ENCODE measurements at places on chromosomes 16 and 17. TPM values are rescaled to one million over a fixed set of nuclear protein-coding genes. Genes with fewer than 3 reads are reported as not detected.
A peak's percentile ranks its signal among the peaks of the same experiment; 100 is the strongest.

DNA sequence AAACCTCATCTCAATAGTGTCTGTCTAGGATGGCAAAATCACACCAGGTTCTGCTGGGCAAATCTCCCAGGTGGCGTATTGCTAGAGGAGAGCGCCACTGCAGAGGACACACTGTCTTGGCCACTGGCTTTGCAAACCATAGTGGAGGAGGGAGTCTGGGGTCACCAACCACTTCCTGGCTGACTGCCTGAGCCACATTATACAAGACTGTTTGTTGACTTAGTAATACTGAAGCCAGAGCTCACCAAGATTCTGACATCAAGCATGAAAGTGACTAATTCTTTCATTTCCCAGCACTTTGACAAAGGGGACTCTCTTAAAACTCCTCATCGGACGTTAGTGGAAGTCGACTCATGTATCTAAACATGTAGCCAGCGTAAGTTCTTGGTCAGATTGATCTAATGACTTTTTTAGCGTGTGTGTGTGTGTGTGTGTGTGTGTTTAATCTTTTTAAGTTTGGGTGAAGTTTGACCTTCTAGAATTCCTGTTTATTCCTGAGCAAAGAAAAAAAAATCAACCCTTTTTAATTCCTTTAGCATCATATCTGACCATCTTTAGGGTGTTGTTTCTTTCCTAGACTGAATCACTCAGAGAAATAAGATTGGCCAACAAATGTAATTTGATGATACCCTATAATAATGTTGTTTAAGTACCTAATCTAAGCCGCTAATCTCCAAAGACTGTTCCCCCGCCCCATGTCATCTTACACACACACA lies 13.7 kb downstream of the PITPNC1 start:
- peaks cover 13% of the 10 kb centered on the region for H3K36me3 ChIP-seq
- H3K4me1 ChIP-seq, result peaks cover 24% of the 10 kb centered on the region
- H3K4me3 ChIP-seq, result no peak overlapping the region
- no peak overlapping the region for H3K27ac ChIP-seq
- H3K27me3 ChIP-seq, result no peaks in the 10 kb centered on the region

DNA sequence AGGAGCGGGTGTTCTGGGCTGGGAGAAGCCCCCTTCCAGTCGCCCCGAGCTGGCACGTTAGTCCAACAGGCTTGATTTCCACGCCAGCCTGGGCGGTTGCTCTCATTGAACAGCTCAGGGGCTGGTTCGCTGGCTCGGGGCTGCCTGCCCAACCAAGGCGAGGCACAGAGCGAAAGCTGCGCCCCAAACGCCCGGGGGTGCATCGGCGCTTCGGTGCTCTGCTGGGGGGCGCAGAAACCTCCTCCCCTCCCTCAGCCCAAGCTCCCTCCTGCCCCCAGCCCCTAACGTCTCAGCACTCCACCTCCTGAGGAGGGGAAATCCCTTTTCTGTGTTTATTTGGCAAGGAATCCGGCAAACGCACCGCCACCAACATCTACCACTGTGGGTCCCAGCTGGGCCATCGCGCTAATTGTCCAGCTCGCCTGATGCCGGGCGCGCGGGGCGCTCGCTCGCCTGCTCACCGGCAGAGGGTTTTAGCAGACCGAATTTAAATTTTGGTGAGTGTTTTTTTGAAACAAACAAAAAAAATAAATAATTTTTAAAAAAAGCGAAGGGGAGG lies 29.5 kb upstream of the RBFOX1 start:
- H3K27ac ChIP-seq, result no peak overlapping the region
- peaks cover 70% of the 10 kb centered on the region for H3K36me3 ChIP-seq
- H3K4me3 ChIP-seq, result no peak overlapping the region
- H3K27me3 ChIP-seq, result peaks cover 10% of the 10 kb centered on the region
- DNase-seq, result no peak
- no peaks in the 10 kb centered on the region for H3K4me1 ChIP-seq

DNA sequence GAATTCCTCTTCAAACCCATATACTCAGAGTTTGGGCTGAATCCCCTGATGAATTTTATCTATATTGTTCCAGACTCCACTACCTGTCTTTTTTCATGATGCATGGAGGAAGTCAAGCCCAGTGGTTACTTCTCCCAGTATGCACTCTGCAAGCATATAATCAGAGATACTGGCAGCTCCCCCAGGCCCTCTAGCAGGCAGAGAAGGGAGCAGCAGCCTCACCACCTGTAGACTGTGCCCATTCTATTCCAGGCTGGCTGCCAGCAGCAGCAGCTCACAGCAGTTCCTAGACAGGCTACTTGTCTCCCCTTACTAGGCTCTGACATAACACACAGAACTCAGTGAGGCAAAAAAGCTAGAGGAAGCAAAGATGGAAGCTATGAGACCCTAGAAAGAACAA lies 3.4 kb downstream of the MKS1 start:
- H3K4me1 ChIP-seq, result peaks cover 9% of the 10 kb centered on the region
- peaks cover 5% of the 10 kb centered on the region for H3K36me3 ChIP-seq
- DNase-seq, result no peak
- peaks cover 9% of the 10 kb centered on the region for H3K27me3 ChIP-seq

- H3K27me3 ChIP-seq, result peaks cover 27% of the 10 kb centered on the region
- no peak overlapping the region for H3K27ac ChIP-seq
- H3K4me1 ChIP-seq, result peaks cover 23% of the 10 kb centered on the region
- no peak for DNase-seq
Observed at GRCh38 chr17:50466371-50467113, 2.1 kb downstream of the CHAD start.

DNA sequence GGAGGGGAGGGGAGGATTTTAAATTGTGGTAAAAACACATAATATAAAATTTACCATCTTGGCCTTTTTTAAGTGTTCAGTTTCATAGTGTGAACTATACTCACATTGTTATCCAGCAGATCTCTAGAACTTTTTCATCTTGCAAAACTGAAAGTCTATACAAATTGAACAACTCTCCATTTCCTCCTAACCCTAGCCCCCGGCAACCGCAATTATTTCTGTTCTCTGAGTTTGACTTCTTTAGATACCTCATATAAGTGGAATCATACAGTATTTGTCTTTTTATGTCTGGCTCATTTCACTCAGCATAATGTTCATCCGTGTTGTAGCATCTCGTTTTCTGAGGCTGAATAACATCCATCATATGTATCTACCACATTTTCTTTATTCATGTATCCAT lies 30.0 kb upstream of the MRTFB start:
- no peaks in the 10 kb centered on the region for H3K4me1 ChIP-seq
- H3K27ac ChIP-seq, result no peak overlapping the region
- H3K36me3 ChIP-seq, result no peaks in the 10 kb centered on the region
- H3K27me3 ChIP-seq, result no peaks in the 10 kb centered on the region
- H3K4me3 ChIP-seq, result no peak overlapping the region

DNA sequence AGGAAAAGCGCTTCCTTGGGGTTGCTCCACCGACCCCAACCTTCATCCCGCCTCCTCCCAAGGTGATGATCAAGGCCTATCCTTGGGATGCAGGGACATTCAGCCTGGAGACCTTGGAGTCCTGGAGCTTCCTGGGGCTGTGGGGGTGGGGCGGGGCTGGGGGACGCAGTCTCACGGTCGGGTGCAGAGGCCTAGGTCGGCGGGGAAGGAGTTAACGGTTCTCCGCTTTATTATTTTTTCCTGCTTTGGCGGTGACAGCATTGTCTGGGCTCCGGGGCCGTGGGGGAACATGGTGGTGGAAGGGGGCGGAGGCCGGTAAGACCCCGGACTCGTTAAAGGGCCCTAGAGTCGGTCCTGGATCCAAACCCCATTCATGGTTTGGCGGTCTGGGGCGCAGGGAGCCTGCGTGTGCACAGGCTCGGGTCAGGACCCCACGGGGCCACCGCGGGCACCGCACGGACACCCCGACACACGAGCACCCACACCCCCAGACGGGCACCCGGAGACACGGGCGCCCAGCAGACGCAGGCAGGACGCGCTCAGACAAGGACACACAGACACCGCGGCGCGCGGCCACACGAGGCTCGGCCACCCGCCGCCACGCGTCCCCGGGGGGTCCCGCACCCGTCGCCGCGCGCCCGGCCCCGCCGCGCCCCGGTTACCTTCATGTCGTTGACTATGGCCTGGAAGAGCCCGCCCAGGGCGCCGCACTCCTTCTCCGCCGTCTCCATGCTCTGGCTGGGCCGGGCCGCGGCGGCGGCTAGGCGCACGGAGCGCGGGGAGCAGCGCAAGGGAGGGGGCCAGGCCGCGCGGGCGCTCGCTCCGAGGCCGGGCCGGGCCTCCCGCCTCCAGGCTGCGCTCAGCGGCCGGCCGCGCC lies 554 bp downstream of the MTSS2 start:
- H3K27ac ChIP-seq, result no peak overlapping the region
- H3K4me1 ChIP-seq, result peaks cover 26% of the 10 kb centered on the region
- H3K36me3 ChIP-seq, result no peaks in the 10 kb centered on the region

- H3K4me3 ChIP-seq, result no peak overlapping the region
- DNase-seq, result no peak
- no peaks in the 10 kb centered on the region for H3K36me3 ChIP-seq
- H3K27ac ChIP-seq, result no peak overlapping the region
- H3K4me1 ChIP-seq, result no peaks in the 10 kb centered on the region
Observed at GRCh38 chr16:4775005-4775404, 8.0 kb upstream of the ZNF500 start.

DNA sequence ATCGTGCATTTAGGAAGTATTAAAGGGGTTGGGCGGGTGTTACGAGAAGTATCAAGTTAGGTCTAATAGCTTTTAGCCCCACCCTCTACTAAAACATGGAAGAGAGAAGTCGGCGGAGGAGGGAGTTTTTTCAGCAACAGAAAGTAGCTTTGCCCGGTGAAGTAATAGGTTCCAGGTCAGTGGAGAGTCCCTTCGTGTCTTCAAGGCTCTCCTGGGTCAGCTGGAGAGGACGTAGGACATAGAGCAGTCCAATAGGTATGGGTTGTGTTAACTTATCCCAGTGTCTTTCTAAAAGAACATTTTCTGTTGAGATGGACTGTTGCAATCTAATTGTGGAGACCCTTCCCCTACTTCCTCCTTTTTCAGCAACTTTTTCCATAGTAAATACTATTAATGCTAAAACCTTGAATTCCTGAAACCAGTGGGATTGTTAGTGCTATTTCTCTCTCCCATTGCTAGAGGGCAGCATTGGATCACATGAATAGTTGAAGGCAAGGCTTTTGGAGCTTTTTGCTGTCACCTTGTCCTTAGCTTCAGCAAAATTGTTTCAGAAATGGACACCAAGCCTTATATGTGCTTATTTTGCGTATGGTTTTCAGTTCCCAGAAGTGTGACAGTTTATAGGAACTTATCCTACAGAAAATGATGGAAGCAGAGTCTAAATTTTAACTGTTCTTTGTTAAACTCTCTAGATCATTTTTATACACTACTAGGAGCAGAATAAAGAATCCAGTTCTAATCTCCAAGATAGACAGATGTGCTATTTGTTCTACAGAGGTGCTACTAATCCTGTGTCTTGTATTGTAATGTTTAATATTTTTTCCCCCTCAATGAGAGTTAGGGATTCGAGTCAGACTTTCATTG lies 38.4 kb downstream of the UTP18 start:
- no peak overlapping the region for H3K4me3 ChIP-seq
- H3K4me1 ChIP-seq, result peaks cover 35% of the 10 kb centered on the region
- peak overlapping the region; percentile 51 for H3K27ac ChIP-seq
- no peak for DNase-seq
- no peaks in the 10 kb centered on the region for H3K27me3 ChIP-seq

DNA sequence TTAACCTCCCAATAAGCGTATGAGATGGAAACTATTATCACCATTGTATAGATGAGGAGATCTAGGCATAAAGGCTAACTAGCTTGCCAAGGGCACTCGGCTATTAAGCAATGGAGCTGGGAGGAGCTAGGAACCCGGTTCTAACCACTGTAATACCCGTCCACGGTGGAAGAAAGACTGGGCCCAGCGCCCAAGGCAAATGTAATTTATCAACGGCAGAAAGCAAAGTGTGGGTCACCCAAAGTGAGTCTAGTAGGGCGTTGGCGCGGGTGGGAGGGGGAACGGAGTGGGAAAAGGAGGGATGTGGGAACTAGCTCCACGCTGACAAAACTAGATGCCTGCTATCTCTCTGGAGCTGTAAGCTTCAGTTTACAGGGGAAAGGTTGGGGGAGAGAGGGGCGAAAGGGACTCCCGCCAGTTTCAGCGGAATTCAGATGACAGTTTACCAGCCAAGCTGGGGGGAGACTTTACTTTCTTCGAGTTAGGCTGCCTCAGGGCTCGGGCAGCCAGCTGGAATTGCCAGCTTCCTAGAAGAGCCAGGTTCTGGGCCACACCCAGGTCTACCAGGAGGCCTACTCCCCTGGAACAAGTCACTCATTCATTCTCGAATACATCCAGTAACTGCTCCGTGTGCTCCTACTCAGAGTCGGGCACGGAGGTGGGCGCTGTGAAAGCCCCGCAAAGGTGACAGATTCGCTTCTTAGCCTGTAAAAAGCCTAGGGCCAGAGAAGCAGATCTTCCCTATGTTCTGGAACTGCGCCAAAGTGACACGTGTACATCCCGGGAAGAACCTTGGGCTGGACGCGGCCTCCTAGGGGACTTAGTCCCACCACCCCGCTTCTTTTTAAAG lies 837 bp downstream of the LRRC59 start:
- peaks cover 7% of the 10 kb centered on the region for H3K27me3 ChIP-seq
- H3K36me3 ChIP-seq, result peaks cover 46% of the 10 kb centered on the region
- no peak for DNase-seq
- peaks cover 10% of the 10 kb centered on the region for H3K4me1 ChIP-seq
- peak overlapping the region; percentile 91 for H3K27ac ChIP-seq
- H3K4me3 ChIP-seq, result peak overlapping the region; percentile 93

- no peaks in the 10 kb centered on the region for H3K27me3 ChIP-seq
- H3K4me1 ChIP-seq, result peaks cover 22% of the 10 kb centered on the region
- DNase-seq, result no peak
- H3K27ac ChIP-seq, result peak overlapping the region; percentile 69
Observed at GRCh38 chr16:71915350-71915749, 20.0 kb downstream of the IST1 start.

- H3K27me3 ChIP-seq, result peaks cover 8% of the 10 kb centered on the region
- H3K27ac ChIP-seq, result no peak overlapping the region
- H3K4me1 ChIP-seq, result no peaks in the 10 kb centered on the region
- H3K36me3 ChIP-seq, result 0 out of 2 replicates have a peak, but pooled peaks cover 3% of the 10 kb centered on the region
- DNase-seq, result no peak
- H3K4me3 ChIP-seq, result no peak overlapping the region
Observed at GRCh38 chr16:75789237-75789636, 62.9 kb upstream of the CPHXL start.

ZP2 gene
- not detected for total RNA-seq

EPX gene
- not detected for total RNA-seq

SPNS3 gene
- total RNA-seq, result not detected

PYDC1 gene
- 9.5 TPM for total RNA-seq

HOXB9 gene
- total RNA-seq, result 0.09 TPM

C17orf78 gene
- total RNA-seq, result not detected

Measured in WTC11 (cell line).